Myocyte (in vitro differentiated cells): ENCODE measurements at places on chromosomes 5 and 9. TPM values are rescaled to one million over a fixed set of nuclear protein-coding genes. Genes with fewer than 3 reads are reported as not detected.

GRCh38 chr9:1718836-1719235, 296.3 kb upstream of the SMARCA2 start:
- no peak for DNase-seq

GRCh38 chr5:114719268-114719667, 357.4 kb downstream of the KCNN2 start:
- no peak for DNase-seq

DNA sequence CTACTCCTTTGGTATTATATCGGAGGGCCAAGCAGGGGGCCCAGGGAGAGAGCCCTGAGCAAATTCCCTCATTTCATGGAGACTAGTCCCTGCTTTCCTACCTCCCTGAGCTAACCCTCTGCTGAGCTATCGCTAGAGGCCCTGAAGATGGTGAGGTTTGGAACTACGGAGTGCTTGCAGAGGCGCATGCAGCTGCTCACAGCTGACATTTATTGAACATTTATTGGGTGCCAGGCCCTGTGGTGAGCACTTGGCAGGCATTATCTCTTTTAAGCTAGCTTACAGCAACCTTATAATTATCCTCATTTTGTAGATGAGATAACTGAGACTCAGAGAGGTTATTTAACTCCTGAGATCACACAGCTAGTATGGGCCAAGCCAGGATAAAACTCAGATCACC, 9.8 kb downstream of the FAT2 start:
- DNase-seq = no peak

NEURL1B gene
- 2.7 and 3.8 TPM in 2 replicates for total RNA-seq

DNA sequence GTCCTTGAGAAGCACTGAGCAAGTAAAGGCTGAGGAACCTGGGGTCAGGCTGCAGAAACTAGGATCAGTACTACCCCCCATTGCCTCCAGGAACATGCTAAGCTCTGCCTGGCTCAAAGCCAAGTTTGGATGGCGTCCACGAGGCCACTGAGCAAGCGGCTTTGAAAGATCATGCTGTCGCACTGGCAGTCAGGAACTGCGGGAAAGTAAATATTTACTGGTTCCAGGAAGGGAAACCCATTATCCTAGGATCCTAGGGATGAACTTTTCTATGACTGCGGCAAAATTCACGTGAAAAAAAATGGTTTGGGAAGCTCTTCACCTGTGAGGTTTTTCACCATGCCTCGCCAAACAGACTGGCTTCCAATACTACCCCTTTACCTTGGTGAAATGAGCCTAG, 75.3 kb upstream of the PJA2 start:
- peak; percentile 17 for DNase-seq
